ENCODE measurements at places on chromosomes 1 and 21. TPM values are rescaled to one million over a fixed set of nuclear protein-coding genes. Genes with fewer than 3 reads are reported as not detected.
A peak's percentile ranks its signal among the peaks of the same experiment; 100 is the strongest.

Gene ACTN2
- total RNA-seq, result 0.34 TPM

Gene KAZN
- total RNA-seq, result 6.7 TPM

Gene NEK2
- 151 TPM for total RNA-seq

DNA sequence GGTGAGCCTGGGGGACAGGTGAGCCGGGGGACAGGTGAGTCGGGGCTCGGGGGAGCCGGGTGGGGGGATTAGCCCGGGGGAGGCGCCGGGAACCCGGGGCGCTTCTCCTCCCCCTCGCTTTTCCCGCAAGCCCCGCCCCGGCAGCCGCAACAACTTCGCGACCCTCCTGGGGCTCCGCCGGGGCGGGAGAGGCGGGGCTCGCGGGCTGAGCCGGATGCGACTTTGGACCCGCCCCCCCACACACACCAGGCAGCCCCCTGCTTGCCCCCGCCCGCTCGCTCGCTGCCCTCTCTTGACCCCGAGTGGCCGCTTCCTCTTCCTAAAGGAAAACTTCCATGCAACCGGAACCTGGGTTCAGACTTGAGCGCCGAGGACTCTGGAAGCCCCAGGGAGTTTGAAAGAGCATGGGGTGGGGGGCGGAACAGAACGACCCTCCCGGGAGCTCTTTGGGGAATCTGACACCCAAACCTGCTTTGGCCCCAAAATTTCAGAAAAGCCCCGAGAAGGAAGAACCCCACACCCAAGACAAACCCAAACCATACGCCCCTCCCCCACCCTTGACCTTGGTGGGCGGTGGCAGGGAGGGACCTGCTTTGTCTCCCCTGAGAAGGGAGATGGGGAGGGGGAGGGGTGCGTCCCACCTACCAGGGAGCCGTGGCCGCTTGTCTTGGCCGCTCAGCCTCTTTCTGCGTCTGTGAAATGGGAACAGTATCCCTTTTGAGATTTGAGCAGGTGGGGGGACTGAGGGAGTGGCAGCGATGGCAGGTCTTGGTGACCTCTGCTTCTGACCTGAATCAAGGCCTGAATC is 550 bp downstream of the ARHGEF16 start:
- no peak for DNase-seq

DNA sequence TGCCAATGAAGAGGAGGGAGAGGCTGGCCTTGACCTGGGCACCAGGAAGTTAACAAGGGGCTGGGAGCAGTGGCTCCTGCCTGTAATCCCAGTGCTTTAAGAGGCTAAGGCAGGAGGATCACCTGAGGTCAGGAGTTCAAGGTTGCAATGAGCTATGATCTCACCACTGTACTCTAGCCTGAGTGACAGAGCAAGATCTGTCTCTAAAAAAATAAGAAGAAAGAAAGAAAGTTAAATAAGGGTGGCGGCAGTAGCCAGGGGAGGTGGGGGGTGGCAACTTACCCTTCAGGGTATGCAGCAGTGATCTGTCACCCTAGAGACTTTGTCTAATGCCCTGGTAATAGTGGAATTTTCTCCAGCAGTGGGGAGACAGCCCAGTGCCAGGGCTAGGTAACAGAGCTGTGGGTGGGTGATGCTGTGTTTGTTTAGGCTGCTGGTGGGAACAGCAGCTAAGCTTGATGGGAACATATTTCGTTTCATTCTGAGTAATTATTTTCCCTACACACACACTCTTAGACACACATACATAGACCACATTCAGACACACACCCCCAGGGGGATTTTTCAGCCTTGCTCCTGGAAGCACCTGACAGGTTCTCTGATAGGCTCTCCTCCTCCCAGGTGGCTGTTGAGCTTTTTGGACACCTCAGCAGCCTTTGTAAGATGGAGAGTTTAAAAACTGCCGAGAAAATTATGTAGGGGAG is 11.3 kb upstream of the SYT6 start:
- no peak for DNase-seq

DNA sequence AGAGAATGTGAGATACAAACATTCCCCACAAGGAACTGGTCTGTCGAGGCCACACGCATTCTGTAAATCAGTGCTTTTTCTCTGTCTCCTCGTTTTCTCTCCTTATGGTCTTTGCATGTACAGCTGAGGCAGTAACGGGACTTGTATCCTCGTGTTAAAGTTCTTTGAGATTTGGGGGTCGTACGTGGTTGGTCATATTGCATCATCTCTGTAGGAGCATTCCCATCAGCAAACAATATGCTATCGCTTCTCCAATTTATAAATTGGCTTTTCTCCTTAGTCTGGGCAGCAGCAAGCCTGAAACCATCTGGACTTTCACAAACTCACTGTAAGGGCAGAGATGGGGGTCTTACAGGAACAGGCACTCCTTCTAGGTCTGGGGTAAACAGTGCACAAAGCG is 13.0 kb upstream of the TRIM17 start:
- DNase-seq, result no peak

DNA sequence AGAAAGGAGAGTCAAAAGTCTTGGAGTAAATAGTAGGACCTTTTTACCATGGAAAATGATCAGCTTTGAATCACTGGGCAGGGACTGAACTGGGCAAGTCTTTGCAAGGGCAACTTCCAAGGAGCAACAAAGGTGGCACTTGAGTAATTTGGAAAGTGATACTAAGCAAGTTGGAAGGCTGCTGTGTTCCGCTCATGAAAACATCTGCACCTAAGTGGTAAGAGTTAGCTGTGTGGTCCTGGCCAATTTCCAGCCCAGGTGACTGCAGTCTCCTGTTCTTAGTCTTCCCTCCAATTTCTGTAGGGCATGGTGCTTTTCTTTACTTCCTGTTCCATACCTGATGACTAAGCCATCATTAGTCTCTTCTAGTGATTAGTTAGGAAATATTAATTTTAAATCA is 35.5 kb upstream of the PRDM2 start:
- no peak for DNase-seq

GRCh38 chr1:27487966-27488884 is 1.7 kb downstream of the WASF2 start:
- DNase-seq, result no peak

DNA sequence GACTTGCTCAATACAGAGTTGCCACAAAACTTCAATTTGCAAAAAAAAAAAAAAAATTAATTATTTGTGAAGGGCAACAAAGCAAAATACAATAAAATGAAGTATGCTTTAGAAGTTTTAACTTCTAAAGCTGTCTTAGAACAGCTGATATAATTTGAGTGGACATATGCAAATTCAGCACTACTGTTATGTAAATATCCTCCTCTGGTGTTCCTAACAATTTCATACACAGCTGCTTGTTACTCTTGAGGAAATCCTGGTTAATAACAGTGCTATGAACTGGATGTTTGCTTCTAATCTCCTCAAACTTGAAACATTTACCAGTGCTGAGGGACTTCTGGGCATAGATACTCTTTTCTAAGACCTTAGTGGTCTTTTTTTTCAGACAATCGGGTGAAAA is 69.6 kb upstream of the COL24A1 start:
- no peak for DNase-seq

GRCh38 chr21:26965907-26966581 is 844 bp downstream of the ADAMTS5 start:
- peak; percentile 47 for DNase-seq

Measured in Daoy (cell line).